Astrocyte (in vitro differentiated cells and primary cell): ENCODE measurements at places on chromosomes 2 and 18. TPM values are rescaled to one million over a fixed set of nuclear protein-coding genes. Genes with fewer than 3 reads are reported as not detected.
A peak's percentile ranks its signal among the peaks of the same experiment; 100 is the strongest.

DNA sequence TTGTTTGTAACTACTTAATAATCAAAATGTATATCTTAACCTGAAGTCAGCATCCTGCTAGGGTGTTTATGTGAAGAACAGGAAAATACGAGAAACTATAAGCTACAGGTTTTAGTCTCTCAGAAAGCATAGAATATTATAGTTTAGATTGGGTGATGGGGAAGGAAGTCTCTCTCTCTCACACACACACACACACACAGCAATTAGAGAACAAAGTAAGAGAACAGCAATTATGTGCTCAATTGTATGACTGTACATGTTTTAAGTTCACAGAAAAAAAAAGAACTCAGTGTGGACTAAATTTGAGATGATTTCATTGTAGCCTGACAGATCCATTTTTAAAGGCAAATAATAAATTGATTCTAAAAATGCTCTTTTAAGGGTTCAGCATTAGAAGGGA, 94.3 kb upstream of the ZNF516 start:
- H3K27me3 ChIP-seq, result peaks cover 9% of the 10 kb centered on the region
- no peaks in the 10 kb centered on the region for H3K4me1 ChIP-seq
- no peaks in the 10 kb centered on the region for H3K36me3 ChIP-seq
- H3K4me3 ChIP-seq, result peak overlapping the region; percentile 43

DNA sequence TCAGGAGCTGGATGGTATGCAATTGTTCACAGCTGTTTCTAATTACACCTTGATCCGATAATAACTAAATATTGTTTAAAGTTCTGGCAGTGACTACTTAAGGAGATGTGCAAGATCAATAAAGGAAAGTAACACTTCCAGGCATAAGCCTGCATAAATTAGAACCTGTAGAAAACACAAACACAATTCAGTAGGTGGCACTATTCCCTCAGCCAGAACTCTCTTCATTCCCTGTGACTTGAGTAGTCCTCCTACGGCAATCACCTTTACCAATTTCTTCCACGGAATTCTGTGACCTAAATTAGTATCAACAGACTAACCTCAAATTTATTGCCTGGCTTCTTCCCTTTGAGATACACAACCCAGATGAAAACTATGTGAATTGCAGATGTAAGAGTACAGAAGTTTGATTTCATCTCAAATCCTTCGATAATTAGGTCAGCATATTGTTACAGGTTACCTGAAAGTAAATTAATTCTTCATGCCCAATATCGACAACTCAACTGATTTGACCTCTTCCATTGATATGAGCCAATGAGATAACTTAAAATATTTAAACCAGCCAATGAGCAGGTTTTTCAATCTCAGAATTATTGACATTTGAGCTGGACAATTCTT, 137.8 kb downstream of the PID1 start:
- H3K4me3 ChIP-seq, result no peak overlapping the region
- no peak overlapping the region for H3K27ac ChIP-seq
- no peaks in the 10 kb centered on the region for H3K36me3 ChIP-seq
- no peaks in the 10 kb centered on the region for H3K27me3 ChIP-seq
- H3K4me1 ChIP-seq, result peaks cover 4% of the 10 kb centered on the region
- DNase-seq, result peak; percentile 44

DNA sequence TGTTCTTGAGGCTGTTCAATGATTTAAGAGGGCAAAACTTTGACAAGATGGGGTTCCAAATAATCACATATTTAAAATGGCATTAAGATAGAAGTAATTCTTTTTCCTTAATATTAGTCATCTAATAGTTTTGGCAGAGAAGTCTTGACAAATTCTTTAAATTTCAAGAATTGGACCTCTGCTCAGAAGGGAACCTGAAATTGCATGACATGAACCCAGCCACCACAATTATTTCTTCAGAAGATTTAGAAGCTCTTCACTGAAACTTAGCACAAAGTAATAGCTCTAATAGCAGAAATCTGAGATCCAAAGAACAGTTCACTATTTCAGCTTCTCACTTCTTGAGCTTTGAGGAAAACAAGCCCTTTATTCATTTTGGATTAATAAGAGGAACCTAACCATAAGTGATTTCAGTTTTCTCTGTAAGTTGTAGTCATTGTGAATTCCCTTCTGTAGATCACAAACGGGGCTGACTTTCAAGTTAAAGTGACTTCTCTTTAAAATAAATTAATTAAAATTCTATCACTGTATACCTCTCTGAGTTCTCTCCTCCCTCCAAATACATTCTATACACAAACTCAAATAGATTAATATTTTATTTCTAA, 100.6 kb upstream of the ITGA4 start:
- no peak overlapping the region for H3K4me3 ChIP-seq
- H3K4me1 ChIP-seq, result peaks cover 7% of the 10 kb centered on the region
- H3K27me3 ChIP-seq, result no peaks in the 10 kb centered on the region
- no peak overlapping the region for H3K27ac ChIP-seq
- peak; percentile 19 for DNase-seq

DNA sequence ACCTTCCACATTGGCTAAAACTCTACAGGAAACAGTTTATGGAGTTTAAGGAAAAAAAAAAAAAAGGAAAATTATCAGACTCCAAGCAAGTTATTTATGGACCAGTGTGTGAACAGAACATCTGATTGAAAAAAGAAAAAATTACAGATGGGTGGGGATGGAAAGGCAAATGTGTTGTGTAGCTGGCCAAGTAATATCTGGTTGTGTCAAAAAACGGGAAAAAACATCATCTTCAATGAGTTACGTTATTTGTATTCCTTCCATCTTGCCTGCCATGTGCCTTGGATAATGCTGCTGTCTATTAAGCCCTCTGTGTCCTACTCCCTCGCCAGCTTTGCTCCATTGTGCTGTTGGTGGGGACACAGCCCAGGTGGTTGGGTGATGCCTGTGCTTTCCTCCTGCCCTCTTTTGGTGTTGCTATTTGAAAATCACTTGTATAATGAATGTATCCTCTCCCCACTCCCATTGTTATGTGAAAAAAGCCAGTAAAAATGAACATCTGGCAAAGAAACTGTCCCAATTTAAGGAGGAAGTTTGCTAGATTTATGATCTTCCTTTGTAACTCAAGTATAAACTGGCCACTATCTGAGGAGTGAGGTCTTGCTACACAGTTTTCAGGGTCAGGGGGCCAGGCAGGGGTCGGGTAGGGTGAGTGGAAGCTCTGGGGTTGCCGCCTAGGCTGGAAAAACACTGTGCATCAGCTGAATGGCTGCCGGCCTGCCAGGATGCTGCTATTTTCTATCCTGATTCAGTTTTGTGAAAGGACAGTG, 155.9 kb downstream of the FMNL2 start:
- no peaks in the 10 kb centered on the region for H3K36me3 ChIP-seq
- H3K4me1 ChIP-seq, result peaks cover 6% of the 10 kb centered on the region
- H3K27ac ChIP-seq, result no peak overlapping the region
- H3K4me3 ChIP-seq, result no peak overlapping the region

DNA sequence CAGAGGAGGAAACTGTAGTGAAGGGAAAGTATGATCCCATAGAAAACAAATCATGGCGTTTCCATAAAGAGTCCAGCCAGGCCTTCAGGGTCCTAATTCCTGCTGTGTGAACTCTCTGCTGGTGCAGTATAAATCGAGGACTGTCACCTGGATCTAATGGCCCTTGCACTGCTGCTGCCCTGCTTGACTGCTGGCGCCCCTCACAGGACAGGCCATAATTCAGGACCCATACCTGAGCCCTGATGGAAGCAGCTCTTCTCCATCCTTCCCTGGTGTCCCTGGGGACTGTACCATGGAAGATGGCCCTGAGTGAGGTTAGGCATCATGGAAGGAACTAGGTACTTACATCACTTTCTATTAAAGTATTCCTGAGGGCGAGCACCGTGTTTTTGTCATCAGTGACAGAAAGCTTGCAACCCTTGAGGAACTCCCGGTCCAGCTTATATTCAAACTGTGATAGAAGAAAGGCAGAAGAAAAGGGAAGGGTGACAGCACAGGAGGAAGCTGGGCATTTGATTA, 116.9 kb downstream of the RIF1 start:
- H3K27ac ChIP-seq, result no peak overlapping the region
- H3K4me1 ChIP-seq, result no peaks in the 10 kb centered on the region
- no peaks in the 10 kb centered on the region for H3K27me3 ChIP-seq

DNA sequence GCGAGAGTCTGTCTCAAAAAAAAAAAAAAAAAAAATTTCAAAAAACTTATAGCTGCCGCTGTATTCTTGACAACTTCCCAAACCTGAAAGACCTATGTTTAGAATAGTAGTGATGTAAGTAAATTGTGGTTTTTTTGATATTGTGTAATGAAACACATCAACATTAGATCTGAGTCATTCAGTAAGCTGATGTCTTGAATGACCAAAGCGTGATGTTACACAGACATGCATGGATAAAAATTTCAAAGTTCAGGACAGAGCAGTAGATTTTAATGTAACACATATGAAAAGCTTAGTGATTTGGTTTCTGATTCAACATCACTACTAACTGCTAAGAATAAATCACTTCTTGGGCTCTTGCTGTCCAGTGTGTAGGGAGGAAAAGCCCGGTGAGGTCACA, 69.3 kb upstream of the MEX3C start:
- H3K36me3 ChIP-seq, result no peaks in the 10 kb centered on the region
- no peaks in the 10 kb centered on the region for H3K27me3 ChIP-seq

- no peak for DNase-seq
- H3K27me3 ChIP-seq, result no peaks in the 10 kb centered on the region
- H3K36me3 ChIP-seq, result no peaks in the 10 kb centered on the region
- no peak overlapping the region for H3K27ac ChIP-seq
- no peaks in the 10 kb centered on the region for H3K4me1 ChIP-seq
These were observed 606.2 kb downstream of the BCL11A start for GRCh38 chr2:59947209-59947608.

GRCh38 chr2:200379481-200380090, 73.1 kb downstream of the SPATS2L start:
- H3K36me3 ChIP-seq, result no peaks in the 10 kb centered on the region
- peak overlapping the region; percentile 83 for H3K27ac ChIP-seq
- DNase-seq, result no peak
- H3K27me3 ChIP-seq, result no peaks in the 10 kb centered on the region
- no peak overlapping the region for H3K4me3 ChIP-seq

DNA sequence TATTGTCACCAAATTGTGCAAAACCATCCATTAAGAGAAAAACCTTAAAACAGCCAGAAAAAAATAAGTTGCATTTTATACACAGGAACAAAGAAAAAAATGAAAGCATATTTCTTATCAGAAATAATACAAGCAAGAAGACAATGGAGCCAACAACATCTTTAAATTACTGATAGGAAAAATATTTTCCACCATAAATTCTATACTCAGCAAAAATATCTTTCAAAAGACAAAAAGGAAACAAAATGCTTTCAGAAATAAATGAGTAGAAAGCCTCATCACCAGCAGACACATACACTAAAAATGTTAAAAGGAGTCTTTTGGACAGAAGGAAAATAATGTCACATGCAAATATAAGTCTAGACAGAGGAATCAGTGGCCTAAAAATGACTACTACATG, 106.4 kb upstream of the TRIB2 start:
- peaks cover 10% of the 10 kb centered on the region for H3K4me1 ChIP-seq
- no peaks in the 10 kb centered on the region for H3K27me3 ChIP-seq
- H3K36me3 ChIP-seq, result no peaks in the 10 kb centered on the region
- no peak overlapping the region for H3K4me3 ChIP-seq
- no peak overlapping the region for H3K27ac ChIP-seq

GRCh38 chr2:88933980-88934379, 242.5 kb downstream of the RPIA start:
- no peaks in the 10 kb centered on the region for H3K27me3 ChIP-seq
- no peak overlapping the region for H3K27ac ChIP-seq
- H3K36me3 ChIP-seq, result no peaks in the 10 kb centered on the region
- DNase-seq, result no peak

GRCh38 chr2:75458201-75458600, 102.5 kb downstream of the EVA1A start:
- no peak for DNase-seq
- H3K4me3 ChIP-seq, result no peak overlapping the region
- no peak overlapping the region for H3K27ac ChIP-seq
- H3K27me3 ChIP-seq, result no peaks in the 10 kb centered on the region
- H3K4me1 ChIP-seq, result no peaks in the 10 kb centered on the region

DNA sequence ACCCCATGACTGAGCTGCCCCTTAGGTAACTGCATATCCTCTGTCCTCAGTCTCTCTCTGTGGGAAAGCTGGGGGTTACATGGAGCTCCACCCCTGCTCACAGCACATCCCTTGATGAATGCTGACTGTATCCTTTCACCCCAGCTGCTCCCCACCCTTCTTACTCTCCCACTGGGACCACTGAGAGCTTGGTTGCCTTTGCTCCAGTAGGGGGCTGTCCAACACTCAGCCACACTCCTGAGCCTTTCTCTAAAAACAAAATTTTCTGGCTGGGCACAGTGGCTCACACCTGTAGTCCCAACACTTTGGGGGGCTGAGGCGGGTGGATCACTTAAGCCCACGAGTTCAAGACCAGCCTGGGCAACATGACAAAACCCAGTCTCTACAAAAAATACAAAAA, 89.2 kb upstream of the MSH2 start:
- H3K27ac ChIP-seq, result no peak overlapping the region
- DNase-seq, result no peak
- H3K4me1 ChIP-seq, result peaks cover 10% of the 10 kb centered on the region
- no peaks in the 10 kb centered on the region for H3K27me3 ChIP-seq

DNA sequence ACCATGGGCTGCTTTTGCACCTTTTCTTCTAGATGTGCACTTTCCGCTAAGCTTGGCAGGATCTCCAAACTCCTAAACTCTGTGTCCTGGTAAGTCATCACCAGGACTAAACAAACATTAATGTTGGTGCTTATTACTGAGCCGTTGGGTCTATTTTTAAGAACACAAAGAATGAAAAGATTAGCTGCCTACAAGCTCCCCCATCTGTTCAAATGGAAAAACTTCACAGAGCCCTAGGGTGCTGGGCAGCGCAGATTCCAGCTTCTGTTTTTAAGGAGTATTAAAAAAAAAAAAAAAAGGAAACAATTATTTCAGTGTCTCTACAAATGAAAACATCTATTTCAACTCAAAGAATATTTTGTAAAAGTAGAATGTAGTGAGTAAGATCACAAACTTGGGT, 97.8 kb upstream of the AQP4 start:
- no peaks in the 10 kb centered on the region for H3K36me3 ChIP-seq
- no peak overlapping the region for H3K27ac ChIP-seq
- no peak for DNase-seq
- no peak overlapping the region for H3K4me3 ChIP-seq
- no peaks in the 10 kb centered on the region for H3K27me3 ChIP-seq
- no peaks in the 10 kb centered on the region for H3K4me1 ChIP-seq

CRYBA2 gene
- not detected in 2 replicates for total RNA-seq

FAP gene
- 0.96 and 1.3 TPM in 2 replicates for total RNA-seq

RGPD5 gene
- 34.7 and 41.1 TPM in 2 replicates for total RNA-seq

DCC gene
- total RNA-seq, result 2.0 and 2.6 TPM in 2 replicates

FOXD4L1 gene
- total RNA-seq, result not detected in 2 replicates

ATG16L1 gene
- total RNA-seq, result 30.7 and 31.6 TPM in 2 replicates

ABCG8 gene
- not detected in 2 replicates for total RNA-seq

CPS1 gene
- 5.8 and 8.0 TPM in 2 replicates for total RNA-seq

MFF gene
- total RNA-seq, result 49.7 and 51.6 TPM in 2 replicates

CD28 gene
- not detected in 2 replicates for total RNA-seq
